ENCODE measurements at places on chromosomes 4 and X.

GRCh38 chrX:72308566-72309296, 3.0 kb upstream of the CITED1 start:
- no peak for DNase-seq

GRCh38 chr4:98688411-98689290, 30.2 kb upstream of the TSPAN5 start:
- DNase-seq: no peak

- DNase-seq: no peak
Measured at GRCh38 chr4:155632310-155632840, 34.3 kb upstream of the GUCY1A1 start.

- no peak for DNase-seq
Measured at GRCh38 chrX:17375637-17376430, 834 bp downstream of the NHS start.

- DNase-seq: no peak
Measured at GRCh38 chr4:169744601-169745000, 13.1 kb downstream of the HPF1 start.

- DNase-seq: no peak
Measured at GRCh38 chrX:54213603-54214002, 30.5 kb upstream of the FAM120C start.

DNA sequence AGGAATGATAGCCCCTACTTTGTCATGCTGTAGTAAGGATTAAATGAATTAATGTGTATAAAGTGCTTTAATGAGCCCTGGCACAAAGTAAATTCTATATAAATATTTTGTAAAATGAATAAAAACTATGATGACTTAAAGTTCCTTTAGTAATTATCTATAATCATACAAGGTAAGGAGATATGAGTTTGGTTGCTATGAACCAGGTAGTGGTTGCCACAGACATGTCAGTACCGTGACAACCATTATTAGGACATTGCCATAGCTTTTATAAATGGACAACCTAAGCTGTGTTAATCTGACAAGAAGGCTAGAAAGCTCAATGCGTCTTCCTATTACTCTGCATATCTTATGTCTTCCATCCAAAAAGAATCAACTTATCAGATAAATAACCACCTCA, at the start of gene ARL13A:
ARL13A (plus strand) TSS at position 301 of the 400 bp plus-strand sequence. CDS start 3,982 bp downstream, outside the sequence.
- no peak for DNase-seq

DNA sequence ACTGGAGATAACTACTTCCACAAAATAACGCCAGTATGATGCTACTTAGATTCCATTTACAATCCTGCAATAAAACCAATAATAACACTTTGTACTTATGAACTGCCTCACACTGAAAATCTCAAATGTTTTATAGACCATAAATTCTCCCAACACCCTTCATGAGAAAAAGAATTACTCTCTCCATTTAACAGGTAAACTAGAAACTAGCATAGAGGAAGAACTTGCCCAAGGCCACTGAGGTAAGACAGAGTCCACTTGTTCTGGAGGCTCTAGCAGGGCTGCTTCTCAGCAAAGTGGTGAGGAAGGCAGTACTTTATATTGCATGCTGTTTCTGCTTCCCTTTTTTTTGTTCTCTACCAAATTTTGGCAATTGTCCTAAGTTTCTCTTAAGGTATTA, 11.5 kb upstream of the BMP3 start:
- no peak for DNase-seq
